ENCODE measurements at places on chromosomes 16 and 17.

- DNase-seq = peak; percentile 82
Measured at GRCh38 chr17:44911133-44912001, 3.9 kb downstream of the GFAP start.

GRCh38 chr16:62392698-62393097 is 356.5 kb upstream of the CDH8 start:
- no peak for DNase-seq

- DNase-seq = no peak
Measured at GRCh38 chr16:48965386-48965785, 316.3 kb downstream of the CBLN1 start.

GRCh38 chr16:473046-474043 is 47.9 kb downstream of the RAB11FIP3 start:
- no peak for DNase-seq

- no peak for DNase-seq
Measured at GRCh38 chr16:66950971-66951790, 9.9 kb upstream of the CES3 start.

- DNase-seq = no peak
Measured at GRCh38 chr16:85625053-85625452, 11.9 kb downstream of the GSE1 start.

GRCh38 chr17:44988044-44988942 is 20.2 kb upstream of the C1QL1 start:
- no peak for DNase-seq

Data from right lobe of liver (tissue), 6 donors.